ENCODE measurements at places on chromosomes 6 and 20.

- peak; percentile 12 for ATAC-seq
These were observed 882 bp downstream of the CNR1 start for GRCh38 chr6:88165087-88165843.

DNA sequence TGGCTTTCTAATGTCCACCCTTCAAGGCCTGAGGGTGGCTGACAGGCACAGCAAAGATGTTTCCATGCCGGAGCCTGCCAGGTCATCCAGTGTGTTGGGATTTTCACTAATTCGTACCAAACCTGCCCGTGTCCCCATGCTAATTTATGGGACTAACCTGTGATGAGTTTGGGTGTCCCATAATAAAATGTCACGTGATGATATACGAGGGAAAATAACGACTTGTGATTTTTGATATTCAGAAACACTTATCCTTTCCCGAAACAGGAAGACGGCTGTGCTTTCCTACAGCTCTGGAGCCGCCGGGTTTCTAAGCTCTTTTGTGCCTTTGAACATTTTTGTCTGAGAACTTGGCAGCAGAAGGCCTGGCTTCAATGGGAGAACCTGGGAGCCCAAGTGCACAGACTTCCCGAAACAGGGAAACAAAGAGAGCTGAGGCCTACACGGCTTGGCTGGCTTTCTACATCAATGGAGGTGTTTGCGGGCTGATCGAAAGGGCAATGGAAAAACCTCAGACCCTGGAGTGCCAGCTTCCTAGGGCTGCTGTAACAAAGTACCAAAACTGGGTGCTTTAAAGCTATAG lies 171.9 kb upstream of the JARID2 start:
- ATAC-seq: no peak

GRCh38 chr6:73382462-73383113 lies 12.0 kb upstream of the DDX43 start:
- ATAC-seq: no peak

GRCh38 chr6:168865-169455 lies 123.3 kb upstream of the DUSP22 start:
- peak; percentile 79 for ATAC-seq

GRCh38 chr20:60867589-60867988 lies 384.5 kb upstream of the CDH4 start:
- ATAC-seq: no peak

DNA sequence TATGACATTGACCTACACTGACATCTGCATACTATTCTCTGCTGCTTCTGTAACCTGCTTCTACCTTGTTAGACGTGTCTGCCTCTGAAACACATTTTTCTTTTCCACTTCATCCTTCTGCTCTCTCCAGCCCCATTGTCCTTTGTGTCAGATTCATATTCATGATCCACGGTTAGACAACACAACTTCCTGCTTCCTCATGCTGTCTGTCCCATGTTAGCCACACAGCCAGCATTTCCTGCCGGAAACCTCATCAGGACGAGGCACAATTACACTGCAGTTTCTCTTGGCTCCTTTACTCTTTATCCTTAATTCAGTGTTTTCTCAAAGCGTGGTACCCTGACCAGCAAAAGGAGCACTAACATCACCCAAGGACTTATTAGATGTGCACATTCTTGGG lies 150.2 kb downstream of the TBC1D7 start:
- no peak for ATAC-seq

DNA sequence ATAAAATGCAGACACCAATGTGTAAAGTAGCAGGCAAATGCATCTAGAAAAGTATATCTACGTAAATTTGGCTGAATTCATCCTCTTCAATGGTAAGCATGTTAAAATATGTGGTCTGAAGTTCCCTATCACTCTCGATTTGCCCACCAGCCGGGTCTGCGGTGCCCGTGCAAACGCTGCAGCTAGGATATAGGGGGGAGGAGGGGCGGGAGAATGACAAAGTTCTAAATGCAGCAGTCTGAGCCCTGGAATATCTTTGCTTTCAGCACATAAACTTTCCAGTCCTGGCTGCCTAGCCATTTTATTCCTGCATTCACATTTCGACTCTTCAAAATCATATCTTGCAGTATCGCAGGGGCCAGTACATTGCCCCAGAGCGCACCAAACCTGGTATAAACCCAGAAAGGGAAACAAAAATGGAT lies 708 bp downstream of the NRN1 start:
- ATAC-seq: no peak

- ATAC-seq: no peak
These were observed 172.2 kb upstream of the CENPW start for GRCh38 chr6:126167726-126168125.

DNA sequence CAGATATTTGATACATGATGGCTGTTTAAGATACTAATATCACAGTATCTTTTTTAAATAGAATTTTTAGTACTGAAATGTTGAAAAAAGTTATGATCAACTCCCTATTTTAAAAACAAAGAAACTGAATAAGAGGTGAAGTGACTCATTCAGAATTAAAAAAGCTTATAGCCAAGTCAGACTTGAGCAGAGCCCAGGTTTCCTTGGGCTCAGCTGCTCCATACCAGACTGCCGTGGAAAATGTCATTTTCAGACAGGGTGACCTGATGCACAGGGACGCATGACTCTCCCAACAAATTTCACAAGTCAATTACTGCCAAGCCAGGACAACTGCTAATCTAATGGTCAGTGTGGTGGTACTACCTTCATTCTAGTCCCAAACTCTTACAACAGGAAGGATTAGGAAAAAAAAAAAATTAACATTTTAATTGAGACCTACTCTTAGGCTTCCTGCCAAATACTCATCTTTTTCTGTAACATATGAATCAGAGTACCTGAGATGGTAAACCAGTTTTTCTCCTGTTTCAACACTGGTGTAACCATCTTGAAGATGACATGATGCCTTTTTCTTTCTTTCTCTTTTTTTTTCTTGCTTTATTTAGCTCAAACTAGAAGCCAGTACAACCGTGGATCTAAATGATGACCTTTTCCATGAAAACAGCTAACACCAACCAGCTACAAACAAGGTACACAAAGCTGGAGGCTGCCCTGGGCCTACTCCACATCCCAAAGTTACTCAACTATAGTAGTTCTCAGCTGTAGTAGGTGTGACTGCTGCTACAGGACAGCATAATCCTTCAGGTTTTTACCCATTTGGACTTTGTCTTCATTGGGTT lies 30.5 kb downstream of the SLC22A23 start:
- no peak for ATAC-seq

DNA sequence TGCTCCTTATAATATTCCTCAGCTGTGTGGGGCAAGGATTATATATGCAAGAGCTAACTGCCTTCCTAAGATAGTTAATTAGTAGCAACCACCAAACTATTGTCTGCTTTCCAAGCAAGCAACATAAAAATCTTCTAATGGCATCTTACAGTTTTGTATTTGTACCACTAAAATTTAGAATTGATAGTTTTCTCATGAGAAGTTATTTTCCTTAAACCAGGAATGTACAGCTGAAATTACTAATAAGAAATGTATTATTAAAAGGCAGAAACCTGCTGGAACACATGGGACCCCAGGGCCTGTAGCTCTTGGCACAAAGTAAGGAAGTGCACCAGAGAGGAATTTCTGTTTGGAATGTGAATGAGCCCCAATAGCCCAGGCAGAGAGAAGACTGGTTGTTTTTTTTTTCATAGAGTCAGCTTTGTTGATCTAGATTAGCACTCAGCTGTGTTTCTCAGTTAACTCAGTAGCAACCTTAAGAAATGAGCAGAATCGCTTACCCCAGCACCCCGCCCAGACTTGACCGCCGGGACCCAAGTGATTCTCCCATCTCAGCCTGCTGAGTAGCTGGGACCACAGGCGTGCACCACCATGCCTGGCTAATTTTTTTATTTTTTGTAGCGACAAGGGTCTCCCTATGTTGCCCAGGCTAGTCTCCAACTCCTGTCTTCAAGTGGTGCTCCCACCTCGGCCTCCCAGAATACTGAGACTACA lies 2.6 kb downstream of the MGME1 start:
- no peak for ATAC-seq

DNA sequence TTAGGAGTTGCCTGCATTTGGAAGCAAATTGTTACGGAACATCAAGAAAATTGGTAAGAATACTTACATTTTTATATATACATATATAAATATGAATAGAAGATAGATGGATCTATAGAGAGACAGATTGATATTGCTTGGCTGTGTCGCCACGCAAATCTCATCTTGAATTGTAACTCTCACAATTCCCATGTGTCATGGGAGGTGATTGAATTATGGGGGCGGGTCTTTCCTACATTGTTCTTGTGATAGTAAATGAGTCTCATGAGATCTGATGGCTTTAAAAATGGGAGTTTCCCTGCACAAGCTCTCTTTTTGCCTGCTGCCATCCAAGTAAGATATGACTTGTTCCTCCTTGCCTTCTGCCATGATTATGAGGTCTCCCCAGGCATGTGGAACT lies 180.8 kb upstream of the HEY2 start:
- ATAC-seq: no peak

GRCh38 chr6:109183109-109183650 lies 87.9 kb downstream of the CEP57L1 start:
- 0 out of 3 replicates have a peak, but pooled peaks have one; percentile 33 for ATAC-seq

GRCh38 chr6:13194852-13195251 lies 133.5 kb downstream of the TBC1D7 start:
- peak; percentile 77 for ATAC-seq

DNA sequence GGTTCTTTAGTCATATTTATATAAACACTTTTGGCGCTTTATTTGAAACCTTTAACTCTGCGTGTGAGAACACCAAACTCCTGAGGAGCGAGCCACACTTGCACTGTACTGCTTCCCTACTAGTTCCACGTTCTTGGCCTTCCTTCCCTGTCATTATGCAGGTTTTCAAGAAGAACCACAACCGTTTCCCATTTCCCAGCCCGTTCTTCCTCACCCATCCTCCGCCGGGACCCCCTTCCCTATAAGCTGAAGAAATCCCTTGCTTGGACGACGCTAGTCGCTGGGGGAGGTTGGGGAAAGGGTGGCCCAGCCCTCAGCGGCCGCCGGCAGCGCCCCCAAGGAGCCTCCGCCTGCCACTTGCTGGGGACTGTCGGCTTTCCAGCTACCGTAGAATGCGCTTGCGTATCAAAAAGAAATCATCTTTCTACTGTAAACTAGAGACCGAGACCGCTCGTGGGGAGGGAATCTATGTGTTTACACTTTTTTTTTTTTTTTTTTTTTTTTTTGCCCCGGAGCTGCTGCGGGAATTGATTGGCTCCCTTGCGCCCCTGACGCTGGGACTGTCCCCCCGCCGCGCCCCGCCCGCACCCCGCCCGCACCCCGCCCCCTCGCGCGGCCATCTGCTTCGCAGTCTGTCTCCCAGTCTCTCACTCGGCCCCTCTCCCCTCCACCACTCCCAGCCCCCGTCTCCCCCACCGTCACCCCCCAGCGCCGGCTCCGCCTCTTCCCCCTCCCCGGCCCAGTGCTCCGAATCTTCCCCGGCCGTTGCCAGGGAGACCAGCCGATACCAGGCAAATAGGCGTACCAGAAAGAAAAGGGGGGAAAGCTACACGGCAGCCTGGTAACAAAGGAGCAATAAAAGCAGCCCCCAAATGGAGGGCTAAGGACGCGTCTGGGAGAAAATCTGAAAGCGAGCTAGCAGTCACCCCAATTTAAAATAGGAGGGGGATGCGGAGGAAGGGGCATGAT lies 2.3 kb upstream of the MARCKS start:
- peak; percentile 45 for ATAC-seq

DNA sequence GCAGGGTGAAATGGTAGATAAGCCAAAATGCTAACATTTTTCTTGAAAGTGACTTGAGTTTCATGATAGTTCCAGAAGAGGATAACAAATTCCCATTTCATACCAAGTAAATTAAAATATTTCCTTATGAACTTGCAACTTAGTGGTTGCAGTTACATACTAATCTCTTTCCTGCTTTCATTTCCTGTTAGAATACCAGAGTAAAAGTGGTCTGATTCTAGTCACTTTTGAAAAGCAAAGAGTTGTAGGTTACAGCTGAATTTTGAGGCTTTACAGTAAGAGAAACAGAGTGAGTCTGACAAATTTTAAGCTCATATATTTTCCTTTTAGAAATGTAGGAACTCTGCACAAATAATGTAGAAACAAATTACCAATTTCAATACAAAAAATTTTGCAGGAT lies 117.4 kb downstream of the ZFAND3 start:
- no peak for ATAC-seq

- no peak for ATAC-seq
These were observed 104.8 kb downstream of the ARID1B start for GRCh38 chr6:156881687-156882629.

DNA sequence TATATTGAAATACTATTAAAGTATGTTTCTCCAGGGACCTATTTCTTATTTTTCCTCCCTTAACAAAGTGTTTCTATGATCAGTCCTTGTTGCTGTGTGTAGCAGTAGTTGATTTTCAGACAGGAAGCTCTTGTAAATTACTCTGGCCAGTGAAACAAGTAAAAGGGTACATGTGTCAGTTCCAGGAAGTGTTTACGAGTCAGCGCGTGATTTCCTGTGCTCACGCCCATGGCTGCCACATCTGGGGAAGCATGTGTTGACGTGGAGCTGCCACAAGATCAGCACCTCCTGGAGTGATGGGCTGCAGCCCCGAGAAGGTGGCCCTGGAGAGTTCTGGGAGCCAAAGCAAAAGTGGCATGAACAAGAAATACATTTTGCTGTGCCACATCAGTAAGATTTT lies 38.6 kb upstream of the GGTLC1 start:
- no peak for ATAC-seq

DNA sequence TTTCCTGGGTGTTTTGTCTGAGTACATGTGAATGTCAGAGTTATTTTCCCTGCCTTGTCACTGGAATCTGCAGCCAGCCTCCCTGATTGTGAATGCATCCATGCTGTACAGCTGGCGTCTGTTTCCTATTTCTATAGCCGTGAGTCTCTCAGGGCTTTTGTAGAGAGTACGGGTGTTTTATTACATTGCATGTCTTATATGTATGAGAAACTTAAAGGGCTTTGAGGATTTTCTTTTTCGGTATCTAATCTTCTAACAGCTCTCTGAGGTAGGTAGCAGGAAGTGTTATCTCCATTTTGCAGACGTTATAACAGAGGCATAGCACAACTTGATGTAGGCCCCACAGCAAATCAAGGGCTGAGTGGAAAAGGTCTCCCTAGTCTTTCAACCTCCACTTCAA lies 272.9 kb downstream of the PRL start:
- ATAC-seq: no peak

- no peak for ATAC-seq
These were observed 318.9 kb upstream of the JAG1 start for GRCh38 chr20:10992731-10993130.

GRCh38 chr6:34457742-34458735 lies 7.8 kb upstream of the PACSIN1 start:
- ATAC-seq: no peak

Data from SK-N-SH treated with all-trans-retinoic acid at 6 μM for 48 hours (cell line).